ENCODE measurements at places on chromosomes 6 and 20. TPM values are rescaled to one million over a fixed set of nuclear protein-coding genes. Genes with fewer than 3 reads are reported as not detected.

Gene TPD52L1
- total RNA-seq, result 54.3 TPM

Gene MOCS3
- 5.3 TPM for total RNA-seq

Gene TINAG
- total RNA-seq, result 17.9 TPM

Gene ADAM33
- not detected for total RNA-seq

Gene EMILIN3
- 1.2 TPM for total RNA-seq

Gene TGM3
- not detected for total RNA-seq

Gene TAAR2
- not detected for total RNA-seq

Gene NKX2-2
- not detected for total RNA-seq

Gene MMP24OS
- total RNA-seq, result 16.1 TPM

Gene ARMC12
- total RNA-seq, result 0.29 TPM

Gene C20orf202
- not detected for total RNA-seq

Gene TRAM2
- total RNA-seq, result 19.2 TPM

Gene CDH22
- not detected for total RNA-seq

Gene PBOV1
- total RNA-seq, result not detected

Gene GNAS-AS1
- 0.35 TPM for total RNA-seq

Gene ZGPAT
- total RNA-seq, result 57.2 TPM

Gene MAFB
- not detected for total RNA-seq

Gene VAPB
- 9.5 TPM for total RNA-seq

Gene ZNF184
- total RNA-seq, result 5.7 TPM

Gene KCNK16
- not detected for total RNA-seq

Gene SALL4
- total RNA-seq, result 1.4 TPM

Gene BPIFA1
- total RNA-seq, result not detected

Gene PI16
- not detected for total RNA-seq

Gene PTGIS
- total RNA-seq, result not detected

Gene ADGRF1
- 18.7 TPM for total RNA-seq

Gene RSPO3
- total RNA-seq, result 0.35 TPM

Gene GRM4
- not detected for total RNA-seq

Gene ULBP1
- total RNA-seq, result 0.94 TPM

Gene CRYBG1
- 10.3 TPM for total RNA-seq

Gene RAB5IF
- total RNA-seq, result 142 TPM

Gene CYP39A1
- total RNA-seq, result 1.3 TPM

Gene RRAGD
- 10.8 TPM for total RNA-seq

Gene VWA7
- total RNA-seq, result 0.65 TPM

Gene POU3F2
- total RNA-seq, result not detected

Gene ABHD16B
- total RNA-seq, result not detected

Gene SUN5
- not detected for total RNA-seq

Gene VSX1
- total RNA-seq, result not detected

Gene JPH2
- 2.9 TPM for total RNA-seq

Gene SGK2
- total RNA-seq, result 5.9 TPM

Gene WFDC12
- not detected for total RNA-seq

Gene ARMH2
- not detected for total RNA-seq

Gene MDC1
- 20.7 TPM for total RNA-seq

Gene RNF182
- total RNA-seq, result 19.1 TPM

Gene ULBP3
- 8.2 TPM for total RNA-seq

Gene KCNQ5
- 1.4 TPM for total RNA-seq

Gene VGLL2
- not detected for total RNA-seq

Gene CD2AP
- total RNA-seq, result 43.3 TPM

All from epithelial cell of proximal tubule (primary cell).